Suppressor macrophage treated with lipopolysaccharide for 1 hour (primary cell): ENCODE measurements at places on chromosomes 6 and 20.

DNA sequence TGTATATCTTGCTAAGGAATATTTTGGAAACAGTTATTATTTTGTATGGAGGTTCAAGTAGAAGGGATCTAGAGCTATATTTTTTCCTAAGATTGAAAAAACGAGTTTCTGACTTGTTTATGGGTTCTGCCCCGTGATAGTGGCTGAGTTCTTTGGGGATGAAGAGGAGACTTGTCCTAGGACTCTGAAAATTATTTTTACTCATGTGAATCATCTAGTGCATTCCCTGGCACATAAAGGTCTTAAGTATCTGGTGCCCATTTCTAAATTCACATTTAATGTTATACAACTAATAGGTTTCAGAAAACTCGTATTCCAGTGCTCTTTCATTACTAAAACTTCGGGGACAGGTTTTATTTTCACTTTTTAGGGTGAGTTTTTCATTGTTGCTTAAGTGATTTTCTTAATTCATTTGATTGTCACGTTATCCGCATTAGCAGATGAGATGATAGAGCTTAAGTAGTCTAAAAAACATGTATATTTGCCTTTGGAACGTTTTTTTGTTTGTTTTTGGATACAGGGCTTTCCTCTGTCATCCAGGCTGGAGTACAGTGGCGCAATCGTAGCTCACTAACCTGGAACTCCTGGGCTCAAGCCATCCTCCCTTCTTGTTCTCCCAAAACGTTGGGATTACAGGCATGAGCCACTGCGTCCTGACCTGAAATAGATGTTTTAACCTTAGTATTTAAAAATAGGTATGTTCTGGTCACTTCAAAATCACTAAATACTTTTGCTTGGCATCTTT is 2.1 kb downstream of the NFYA start:
- DNase-seq, result no peak

DNA sequence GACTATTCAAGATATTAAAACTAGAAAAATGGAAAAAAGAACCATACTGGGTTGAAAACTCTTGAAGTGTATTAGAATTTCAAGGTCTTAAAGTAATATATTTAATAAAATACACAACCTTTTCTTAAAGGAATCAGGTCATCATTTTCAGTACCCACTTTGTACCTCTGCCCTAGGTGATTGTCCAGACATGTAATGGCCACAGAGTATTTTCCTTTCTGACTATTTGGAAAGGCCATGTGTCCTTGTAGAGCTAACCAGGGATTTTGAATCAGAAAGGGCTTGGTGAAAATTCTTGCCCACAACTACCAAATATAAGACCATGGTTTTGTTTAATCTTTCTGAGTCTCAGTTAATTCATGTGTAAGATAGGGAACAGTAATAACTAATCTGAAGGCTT is 91.4 kb upstream of the MLIP start:
- DNase-seq, result no peak

GRCh38 chr6:170062209-170062914 is 228.5 kb downstream of the DLL1 start:
- no peak for DNase-seq

DNA sequence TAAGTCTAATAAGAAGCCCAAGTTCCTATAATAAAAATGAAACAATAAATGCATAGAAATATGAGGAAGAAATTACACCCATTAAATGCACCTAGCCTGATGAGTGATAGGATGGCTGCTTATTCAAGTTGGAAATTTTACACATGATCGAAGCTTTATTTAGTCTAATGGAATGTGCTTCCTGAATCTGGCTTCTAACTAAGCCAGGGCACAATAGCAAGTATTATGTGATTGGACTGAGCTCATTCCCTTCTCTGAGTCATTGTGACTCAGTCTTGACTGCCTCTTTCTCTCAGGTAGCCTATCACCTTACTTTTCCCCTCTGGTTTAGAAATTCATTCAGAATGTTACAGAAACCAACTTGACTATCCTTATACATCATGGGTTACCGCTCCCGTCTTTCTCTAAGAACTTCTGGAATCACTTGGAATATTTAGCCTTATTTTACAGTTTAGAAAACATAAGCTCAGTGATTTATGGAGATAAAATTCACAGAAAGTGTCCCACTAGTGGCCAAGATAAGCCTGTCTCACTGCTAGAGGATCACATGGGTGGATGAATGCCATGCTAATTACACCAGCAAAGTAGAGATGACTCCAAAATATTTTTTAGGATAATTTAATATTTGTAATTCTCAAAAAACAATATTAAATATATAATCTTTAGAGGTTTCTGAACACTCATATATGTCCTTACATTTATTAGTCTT is 505.3 kb upstream of the JAG1 start:
- no peak for DNase-seq

DNA sequence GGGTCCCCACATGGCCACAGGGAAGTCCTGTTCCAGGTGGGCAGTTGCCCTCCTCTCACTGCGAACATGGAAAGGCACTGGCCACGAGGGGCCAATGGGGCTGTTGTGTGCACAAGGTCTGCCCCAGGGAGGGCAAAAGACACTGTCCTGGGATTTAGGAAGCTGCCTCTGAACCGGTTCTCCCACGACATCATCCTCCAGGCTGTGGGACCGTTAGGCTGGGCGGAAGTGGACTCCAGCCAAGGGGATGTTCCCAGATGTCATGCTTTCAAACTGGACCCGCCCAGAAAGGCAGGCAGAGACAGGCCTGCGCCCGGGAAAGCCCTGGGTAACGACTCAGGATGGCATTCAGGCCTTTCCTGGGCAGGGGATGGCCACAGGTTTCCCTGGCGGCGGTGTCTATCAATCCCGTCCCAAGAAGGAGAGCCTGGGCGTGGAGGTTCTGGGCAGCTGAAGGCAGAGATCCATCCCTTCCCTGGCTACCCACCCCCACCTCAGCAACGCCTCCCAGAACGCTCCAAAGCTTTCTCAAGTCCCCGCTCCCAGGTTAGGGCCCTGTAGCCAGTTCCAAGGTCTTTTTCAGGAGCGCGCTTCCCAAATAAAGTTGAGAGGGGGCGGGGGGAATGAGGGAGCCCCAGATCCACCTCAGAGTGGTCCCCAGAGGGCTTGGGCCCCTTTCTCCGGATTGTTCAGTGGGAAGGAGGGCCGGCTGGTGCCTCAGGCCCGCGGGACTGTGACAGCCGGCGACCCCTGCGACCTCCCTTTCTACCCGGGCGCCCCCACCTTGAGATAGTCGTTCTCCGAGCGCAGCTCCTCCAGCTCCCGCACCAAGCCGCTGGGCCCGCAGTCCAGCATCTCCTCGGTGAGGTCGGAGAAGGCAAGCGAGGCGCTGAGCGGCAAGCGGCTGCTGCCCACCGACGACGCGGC is 13.8 kb upstream of the TLDC2 start:
- peak; percentile 86 for DNase-seq
